Stimulated activated CD4-positive, alpha-beta T cell treated with anti-CD3 and anti-CD28 coated beads, Interleukin-1b, Interleukin-23, amount 100 ng/mL, for 4 hours (primary cell): ENCODE measurements at places on chromosomes 2 and 18.

DNA sequence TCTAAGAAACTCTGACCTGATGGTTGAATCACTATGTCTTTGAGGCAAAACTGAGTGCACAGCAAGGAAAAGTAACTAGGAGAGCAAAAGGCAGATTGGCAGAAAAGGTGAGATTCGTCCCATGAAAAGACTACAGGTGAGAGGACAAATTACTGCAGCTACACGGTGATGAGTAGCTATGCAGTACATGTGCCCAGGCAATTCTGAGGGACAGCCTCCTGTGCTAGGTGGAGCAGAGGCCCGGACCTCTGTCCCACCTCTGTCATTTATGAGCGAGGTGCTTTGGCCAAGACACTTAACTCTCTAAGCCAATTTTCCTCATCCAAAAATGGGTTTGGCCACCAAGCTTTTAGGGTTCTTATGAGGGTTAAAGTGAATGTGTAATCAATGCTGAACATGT is 59.9 kb downstream of the GRB14 start:
- no peak for DNase-seq

GRCh38 chr2:219939647-219940046 is 312.2 kb downstream of the SLC4A3 start:
- DNase-seq: no peak

DNA sequence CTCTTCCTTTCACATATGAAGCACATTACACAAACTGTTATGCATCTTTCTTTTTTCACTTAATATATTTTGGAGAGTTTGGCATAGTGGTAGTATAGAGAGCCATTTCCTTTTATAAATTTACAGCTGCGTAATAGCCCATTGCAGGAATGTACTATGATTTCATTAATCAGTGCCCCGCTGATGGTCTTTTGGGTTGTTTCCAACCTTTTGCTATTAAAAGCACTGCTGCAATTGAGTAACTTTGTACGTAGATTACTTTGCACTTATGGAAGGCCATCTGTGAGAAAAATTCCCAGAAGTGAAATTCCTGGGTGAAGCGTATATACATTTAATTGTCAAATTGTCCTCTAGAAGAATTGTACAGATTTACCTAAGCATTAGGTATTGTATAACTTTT is 565.3 kb upstream of the ZNF804A start:
- DNase-seq: no peak

GRCh38 chr2:55581874-55582547 is 35.4 kb downstream of the PPP4R3B start:
- DNase-seq: no peak

DNA sequence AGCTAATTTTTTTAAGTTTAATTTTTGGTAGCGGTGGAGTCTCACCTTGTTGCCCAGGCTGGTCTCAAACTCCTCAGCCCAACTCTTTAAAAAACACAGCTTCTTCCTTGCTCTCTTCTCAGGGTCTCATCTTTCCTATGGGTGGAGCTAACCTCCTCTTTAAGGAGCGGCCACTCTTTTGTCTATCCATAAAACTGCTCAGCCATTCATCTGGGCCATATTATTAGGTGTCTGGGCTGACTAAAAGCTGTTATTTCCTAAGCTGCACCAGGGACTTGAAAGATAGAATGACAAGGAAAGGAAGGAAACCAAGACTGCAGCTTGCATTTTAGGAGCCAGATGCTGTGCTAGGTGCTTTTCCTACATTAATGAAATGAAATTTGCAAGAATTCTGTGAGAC is 35.8 kb upstream of the THOC1 start:
- DNase-seq: no peak

DNA sequence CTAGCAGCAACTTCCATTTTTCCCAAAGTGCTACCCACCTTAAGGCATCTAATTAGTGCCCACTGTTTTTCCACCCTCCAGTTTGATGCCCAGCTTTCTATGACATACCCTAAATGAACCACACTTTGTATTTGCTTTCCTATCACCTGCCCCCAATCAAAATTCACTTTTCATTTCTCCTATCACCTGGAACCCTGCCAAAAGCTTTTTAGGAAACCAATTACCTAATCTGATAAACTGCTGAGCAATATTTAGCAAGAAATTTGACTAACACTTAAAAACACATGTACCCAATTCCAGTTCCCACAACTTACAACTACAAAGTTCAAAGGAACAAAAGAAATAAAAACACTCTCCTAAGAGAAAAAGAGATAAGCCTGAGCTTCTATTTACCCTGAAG is 71.7 kb downstream of the IKZF2 start:
- DNase-seq: no peak

GRCh38 chr2:120219766-120220165 is 3.4 kb downstream of the TMEM185B start:
- DNase-seq: no peak

- DNase-seq: no peak
Observed at GRCh38 chr2:176546550-176546949, 277.3 kb downstream of the MTX2 start.

DNA sequence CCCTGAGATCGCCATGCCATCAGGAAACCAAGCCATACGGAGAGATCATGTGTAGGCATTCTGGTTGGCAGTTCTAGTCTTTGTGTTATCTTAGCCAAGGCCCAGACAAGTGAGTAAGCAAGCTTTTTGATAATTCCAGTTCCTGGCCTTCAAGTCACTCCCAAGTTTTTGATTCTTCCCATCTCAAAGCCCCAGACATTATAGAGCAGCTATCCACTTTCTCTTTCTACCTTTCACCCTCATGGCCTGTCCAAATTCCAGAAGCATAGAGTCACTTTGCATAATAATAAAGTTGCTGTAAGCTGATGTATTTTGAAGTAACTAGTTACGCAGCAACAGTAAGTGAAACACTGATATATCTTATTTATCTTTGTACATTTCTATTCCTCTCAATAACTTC is 26.8 kb upstream of the IL1RL1 start:
- DNase-seq: no peak

- no peak for DNase-seq
Observed at GRCh38 chr2:169131587-169132512, 62.5 kb downstream of the DHRS9 start.

DNA sequence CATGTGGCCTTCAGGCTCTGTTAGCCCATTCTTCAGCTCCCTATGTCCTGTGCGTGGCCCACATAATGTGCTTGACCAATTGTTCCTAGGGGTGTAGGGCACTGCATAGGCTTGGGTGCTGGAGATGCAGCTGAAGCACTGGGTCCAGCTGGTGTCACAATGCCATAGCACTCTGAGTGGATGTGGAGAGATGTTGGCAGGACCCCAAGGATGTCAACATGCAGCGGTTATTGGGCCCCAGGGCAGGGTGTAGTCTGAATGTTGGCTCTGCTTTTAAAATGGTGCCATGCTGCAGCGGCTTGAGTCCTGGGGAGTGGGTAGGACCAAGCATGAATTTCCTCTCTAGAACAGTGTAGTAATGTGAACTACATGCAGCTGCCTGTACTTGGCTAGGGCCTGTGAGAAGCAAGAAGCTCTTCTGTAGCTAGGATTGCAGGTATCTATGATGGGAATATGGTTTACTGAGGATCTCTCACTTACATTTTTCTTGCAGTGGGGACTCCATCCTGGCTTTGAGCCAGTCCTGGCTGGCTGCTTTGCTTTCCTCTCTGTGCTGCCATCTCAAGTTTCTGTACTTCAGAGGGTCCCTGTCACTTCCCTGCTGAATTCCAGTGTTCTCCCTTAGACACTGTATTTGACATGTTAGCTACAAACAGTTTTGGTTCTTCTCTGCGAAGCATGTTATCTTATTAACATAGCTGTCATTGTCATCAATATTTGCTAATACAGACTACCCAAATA is 148.4 kb downstream of the CSRNP3 start:
- no peak for DNase-seq
